IMR-90 (cell line): ENCODE measurements at places on chromosomes 5 and 9.

GRCh38 chr5:122126177-122126755 is 3.1 kb upstream of the ZNF474 start:
- DNase-seq, result peak; percentile 83

DNA sequence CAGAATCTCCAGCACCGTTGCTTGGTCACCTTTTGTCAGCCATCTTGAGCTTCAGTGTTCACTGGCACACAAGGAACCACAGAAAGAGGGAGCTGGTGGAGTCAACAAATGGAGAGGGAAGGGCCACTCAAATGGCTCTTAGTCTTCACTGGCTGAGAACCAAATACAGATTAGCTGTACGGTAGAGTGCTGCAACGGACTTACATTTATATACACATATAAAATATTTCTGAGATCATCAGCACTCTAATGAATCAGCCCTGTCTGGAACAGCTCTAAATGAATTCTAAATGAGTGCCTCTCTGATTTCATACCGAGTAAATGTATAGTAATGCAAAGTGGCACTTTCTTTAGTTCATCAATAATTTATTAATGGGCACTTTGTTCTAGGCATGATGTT is 24.8 kb downstream of the KCTD16 start:
- peak; percentile 69 for DNase-seq

DNA sequence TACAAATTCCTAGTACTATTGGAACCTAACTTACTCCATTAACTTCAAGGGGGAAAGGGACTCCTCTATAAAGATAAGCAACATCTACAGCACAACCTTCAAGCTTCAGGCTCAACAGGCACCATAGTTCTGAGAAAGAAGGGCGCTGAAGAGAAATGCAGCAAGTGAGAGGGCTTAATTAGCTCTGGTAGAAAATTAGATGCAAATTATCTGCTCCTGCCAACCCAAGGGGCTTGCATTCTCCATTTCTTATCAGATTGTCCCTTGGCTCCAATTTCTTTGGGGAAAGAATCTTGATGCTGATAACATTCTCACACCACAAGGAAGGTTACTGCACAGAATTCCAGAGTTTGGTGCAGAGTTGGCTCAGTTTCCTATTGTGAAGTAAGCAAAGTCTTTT is 214.6 kb downstream of the GABRG2 start:
- DNase-seq, result no peak

DNA sequence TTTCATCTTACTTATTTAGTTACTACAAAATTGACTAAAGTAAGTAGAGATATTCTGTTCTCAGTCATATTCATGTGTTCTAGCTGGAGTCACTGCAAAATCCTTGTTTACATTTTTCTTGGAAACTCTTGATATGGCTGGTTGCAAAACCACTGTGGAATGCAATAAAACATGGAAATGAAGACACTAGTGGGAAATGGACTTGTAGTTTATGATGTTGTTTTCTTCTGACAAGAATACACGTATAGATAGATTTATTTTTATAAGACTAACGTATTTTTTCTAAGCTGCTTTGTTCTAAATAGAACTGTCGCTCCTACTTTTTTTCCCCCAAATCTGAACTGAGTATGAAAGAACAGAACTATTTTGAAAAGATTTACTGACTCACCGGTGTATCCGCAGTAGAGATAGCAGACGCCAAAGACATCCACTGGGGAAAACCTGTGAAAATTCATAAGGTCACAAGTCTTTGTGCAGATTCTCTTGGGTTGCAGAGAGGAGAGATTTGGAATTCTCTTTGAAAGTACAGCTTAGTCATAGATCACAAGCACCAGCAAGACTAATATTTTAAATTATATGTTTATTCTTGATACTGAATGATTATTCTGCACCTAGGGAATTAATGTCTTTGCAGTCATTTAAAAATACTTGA is 119.6 kb upstream of the TAF11L2 start:
- DNase-seq, result peak; percentile 86

GRCh38 chr9:72044095-72044494 is 16.3 kb downstream of the C9orf57 start:
- no peak for DNase-seq

DNA sequence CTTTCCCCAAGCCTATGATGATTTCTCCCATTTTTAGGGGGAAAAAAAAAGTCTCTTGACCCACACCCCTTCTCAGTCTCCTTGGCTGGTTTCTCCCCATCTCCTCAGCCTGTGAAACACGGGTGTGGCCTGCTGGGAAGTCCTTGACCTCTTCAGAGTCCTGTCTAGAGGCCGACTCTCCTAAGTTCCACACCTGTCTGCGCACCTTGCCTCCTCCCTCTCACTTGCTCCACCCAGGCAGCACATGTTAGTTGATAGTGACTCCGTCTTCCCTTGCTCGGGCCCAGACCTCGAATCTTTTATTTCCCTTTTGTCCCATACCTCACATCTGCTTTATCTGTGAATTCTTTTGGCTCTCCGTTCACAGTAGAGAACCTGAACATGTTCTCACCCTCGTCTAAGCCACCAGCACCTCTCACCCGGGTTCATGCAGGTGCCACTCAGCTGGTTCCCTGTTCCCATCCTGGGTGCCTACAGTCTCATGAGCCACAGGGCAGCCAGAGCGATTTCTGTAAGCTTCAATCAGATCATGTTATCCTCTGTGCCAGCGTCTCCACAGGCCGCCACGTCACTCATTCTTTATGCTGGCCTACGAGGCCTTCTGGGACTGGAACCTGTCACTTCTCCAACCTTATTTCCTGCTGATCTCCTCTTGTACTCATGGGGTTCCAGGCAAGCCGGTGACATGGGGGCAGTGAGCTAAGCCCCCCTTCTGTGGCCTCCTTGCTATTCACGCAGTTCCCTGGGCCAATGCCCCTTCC is 51.7 kb upstream of the LRRTM2 start:
- no peak for DNase-seq
